ENCODE measurements at places on chromosomes 7 and 10.

- no peak for DNase-seq
Observed at GRCh38 chr7:138814816-138815332, 16.9 kb upstream of the ATP6V0A4 start.

GRCh38 chr10:30359373-30360206 lies 10.5 kb upstream of the MTPAP start:
- DNase-seq, result peak; percentile 46

DNA sequence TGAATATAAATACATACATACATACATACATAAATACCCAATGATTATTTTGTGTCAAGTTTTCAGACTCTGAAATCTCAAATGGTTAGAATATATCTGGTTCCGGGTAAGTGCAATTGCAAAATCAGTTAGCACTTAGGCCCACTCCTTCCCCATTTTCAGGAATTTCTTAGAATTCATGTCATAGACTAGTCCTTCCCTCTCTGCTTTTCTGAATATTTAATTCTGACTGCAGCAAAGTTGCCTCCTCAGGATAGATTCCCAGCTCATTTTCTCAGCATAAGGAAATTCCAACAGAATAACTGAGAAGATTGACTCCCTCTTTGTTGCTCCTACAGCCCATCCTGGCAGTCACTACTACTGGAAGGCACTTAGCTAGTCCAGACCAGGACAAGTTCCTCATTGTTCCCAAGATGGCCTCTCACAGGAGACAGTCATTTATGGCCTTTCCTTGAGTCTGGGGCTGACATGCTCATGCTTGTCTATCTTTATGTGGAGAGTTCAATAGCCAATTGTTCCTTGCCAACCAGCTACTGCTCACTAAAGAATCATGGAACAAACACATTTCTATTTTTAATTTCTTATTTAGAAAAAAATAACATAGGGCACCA lies 142.9 kb upstream of the ITGB1 start:
- DNase-seq, result no peak

- peak; percentile 6 for DNase-seq
Observed at GRCh38 chr7:127857464-127857841, 173.8 kb downstream of the LRRC4 start.

GRCh38 chr7:143979359-143979758 lies 20.8 kb upstream of the OR6B1 start:
- no peak for DNase-seq

GRCh38 chr7:2201686-2202360 lies 30.9 kb downstream of the MAD1L1 start:
- DNase-seq, result no peak

- peak; percentile 48 for DNase-seq
Observed at GRCh38 chr7:47254081-47254977, 327.6 kb downstream of the TNS3 start.

GRCh38 chr10:79948976-79949722 lies at the start of gene SFTPD:
TSS of gene SFTPD (minus strand) at chr10:79949105. CDS start at chr10:79946659, 2,446 bp downstream.
- DNase-seq, result no peak

DNA sequence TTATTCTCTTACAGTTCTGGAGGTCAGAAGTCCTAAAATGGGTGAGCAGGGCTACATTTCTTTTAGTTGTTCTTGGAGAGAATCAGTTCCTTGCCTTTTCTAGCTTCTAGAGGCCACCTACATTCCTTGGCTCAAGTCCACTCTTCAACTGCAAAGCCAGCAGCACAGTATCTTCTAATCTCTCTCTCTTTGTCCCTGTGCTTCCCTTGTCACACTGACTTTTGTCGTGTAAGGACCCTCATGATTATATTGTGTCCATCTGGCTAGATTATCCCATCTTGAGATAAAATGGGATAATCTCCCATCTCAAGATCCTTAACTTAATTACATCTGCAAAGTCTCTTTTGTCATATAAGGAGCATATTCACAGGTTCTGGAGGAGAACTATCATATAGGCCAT lies 359.0 kb downstream of the ADRA2A start:
- no peak for DNase-seq

DNA sequence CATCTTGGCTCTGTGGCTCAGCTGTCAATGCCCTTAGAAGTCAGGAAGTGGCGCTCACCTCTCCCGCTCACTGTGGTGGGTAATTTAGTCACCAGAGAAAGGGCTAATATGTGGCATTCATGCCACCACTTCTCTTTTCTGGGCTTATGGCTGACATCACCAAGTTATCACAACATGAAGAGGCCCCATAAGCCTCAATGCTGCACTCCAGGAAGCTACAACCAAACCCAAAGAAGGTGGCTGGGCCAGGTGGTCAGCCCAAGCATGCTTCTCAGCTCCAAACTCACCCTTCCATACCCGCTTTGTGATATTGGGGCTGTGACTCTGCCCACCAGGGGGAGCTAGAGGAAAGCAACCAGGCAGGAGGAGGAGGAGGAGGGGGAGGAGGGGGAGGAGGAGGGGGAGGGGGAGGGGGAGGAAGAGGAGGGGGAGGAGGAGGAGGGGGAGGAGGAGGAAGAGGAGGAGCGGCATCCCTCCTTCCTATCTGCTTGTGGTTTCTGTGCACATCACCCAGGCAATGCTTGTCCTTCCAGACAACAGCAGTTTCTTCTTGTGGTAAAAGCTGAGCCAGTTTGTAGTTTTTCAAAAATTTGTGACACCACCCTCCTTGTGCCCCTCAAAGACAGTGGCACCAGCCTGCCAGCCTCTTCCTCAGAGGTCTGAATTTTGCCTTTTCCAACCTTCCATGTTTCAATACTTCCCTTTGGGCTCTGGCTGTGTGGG lies 42.1 kb downstream of the CYP26A1 start:
- DNase-seq, result peak; percentile 36

Measured in natural killer cell (primary cell).